Upper lobe of right lung (tissue), 1 donor: ENCODE measurements at places on chromosomes 6 and 20. TPM values are rescaled to one million over a fixed set of nuclear protein-coding genes. Genes with fewer than 3 reads are reported as not detected.

GRCh38 chr6:9025796-9026394, 590.5 kb upstream of the SLC35B3 start:
- no peak for DNase-seq

- no peak for DNase-seq
These were observed 125.3 kb upstream of the SPTLC3 start for GRCh38 chr20:12883507-12883885.

DNA sequence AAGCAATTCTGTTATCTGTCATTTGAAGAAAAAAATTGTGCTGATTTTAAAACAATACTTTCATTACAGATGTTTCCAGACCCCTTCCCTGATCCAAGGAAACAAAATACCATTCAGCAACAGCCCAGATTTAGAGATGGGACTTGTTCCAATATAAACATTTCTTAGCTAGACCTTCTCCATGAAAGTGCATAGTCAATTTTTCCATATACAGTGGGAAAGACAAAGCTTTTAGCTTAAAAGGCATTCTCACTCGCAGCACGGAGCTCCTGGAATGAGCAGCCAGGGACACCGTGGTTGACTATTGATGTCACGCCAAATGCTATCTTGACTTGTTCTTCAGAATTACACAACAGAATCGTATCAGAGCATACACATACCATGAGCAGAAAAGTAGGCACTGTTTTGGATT, 21.5 kb downstream of the LAMA4 start:
- no peak for DNase-seq

DNA sequence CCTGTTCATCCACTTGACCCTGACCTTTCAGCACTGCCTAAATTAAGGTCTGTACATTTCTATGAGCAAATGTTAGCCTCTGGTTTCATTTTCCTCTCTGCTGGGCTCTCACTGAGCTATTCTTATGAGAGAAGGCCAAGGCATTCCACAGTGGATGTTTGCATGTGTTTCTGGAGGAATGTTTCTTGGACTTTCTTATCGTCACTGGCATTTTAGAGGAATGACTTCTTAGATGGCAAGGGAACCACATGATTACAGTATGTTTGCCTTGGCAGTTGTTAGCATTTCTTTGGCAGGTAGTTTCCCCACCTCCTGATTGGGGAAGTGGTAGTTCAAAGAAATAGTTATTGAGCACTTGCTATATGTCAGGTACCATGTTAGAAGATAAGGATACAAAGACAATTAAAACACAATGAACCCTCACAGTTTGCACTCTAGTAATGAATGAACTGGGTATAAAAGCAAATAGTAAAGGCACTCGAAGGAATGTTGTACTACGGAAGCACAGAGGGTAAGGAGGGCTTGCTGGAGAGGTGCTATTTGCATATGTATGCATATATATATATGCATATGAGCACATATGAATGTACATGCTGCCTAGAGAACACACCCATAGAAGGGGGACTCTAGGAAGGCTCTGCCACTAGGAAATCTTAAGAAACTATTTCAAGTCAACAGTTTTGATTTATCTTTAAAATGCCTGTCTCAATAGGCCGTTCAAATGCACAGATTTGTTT, 307.4 kb downstream of the EYA4 start:
- no peak for DNase-seq

DNA sequence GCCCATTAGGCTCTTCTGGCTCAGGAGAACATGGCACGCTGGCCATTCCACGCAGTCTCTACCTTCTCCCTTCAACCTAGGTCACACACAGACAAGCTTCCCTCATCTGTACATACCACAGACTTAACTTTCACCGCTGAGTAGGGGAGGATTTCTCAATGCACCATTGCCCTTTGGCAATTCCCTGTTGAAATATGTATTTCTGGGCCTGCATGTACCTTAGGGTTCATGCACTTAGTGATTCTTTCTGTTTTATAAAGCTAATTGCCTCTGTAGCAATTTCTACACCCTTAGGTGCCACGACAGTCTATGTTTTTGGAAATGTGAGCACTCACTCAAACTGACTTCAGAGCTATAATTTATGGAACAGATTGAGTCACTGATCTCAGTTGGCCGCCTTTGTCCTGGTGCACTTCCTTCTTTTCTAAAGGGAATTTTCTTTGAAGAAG, 253.8 kb upstream of the PRDM1 start:
- DNase-seq, result no peak

GRCh38 chr20:31560094-31560745, 44.9 kb upstream of the ID1 start:
- peak; percentile 87 for DNase-seq

- DNase-seq, result no peak
These were observed 51.5 kb downstream of the SLC23A2 start for GRCh38 chr20:4949833-4950178.

Gene PAX1
- total RNA-seq, result not detected

Gene GPX5
- total RNA-seq, result not detected

Gene BPIFB4
- not detected for total RNA-seq
